ENCODE measurements at places on chromosomes 2 and 18.
A peak's percentile ranks its signal among the peaks of the same experiment; 100 is the strongest.

DNA sequence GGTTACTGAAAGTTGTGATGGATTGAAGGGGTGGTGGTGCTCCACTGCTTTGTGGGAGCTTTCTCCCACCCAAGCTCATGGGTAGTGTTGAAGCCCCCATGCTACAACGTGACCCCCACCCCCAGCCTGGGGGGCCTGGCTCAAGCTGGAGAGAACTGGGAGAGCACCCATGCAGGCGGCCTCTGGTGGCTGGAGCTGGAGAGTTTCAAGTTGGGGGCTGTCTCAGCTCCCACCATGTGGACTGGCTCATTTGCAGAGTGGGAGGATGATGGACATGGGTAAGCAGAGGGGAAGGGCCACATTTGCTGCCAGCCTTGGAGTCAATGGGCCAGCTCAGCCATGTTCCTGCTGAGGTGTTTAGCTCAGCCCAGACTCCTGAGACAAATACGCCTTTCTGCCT, 62.8 kb downstream of the INPP4A start:
- DNase-seq: no peak

GRCh38 chr2:8872821-8873432, 35.5 kb upstream of the KIDINS220 start:
- DNase-seq: peak; percentile 24

DNA sequence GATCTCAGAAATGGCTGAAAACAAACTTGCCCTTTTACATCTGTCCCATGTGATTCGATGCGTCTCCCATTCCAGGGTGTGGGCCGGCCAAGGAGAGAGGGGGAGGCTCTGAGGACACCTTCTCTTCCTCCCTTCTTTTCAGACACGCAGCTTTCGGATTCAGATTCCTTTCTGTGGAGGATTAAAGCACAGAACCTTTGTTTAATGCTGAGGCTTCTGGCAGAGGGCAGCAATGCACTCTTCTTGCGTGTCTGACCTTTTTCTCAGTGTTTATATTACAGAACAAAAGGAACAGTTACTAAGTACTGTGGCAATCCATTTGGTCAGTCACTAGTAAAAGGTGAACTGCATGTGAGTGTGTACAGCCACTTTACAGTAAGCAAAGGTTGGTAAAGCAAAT, 268.9 kb upstream of the CCDC68 start:
- DNase-seq: no peak

DNA sequence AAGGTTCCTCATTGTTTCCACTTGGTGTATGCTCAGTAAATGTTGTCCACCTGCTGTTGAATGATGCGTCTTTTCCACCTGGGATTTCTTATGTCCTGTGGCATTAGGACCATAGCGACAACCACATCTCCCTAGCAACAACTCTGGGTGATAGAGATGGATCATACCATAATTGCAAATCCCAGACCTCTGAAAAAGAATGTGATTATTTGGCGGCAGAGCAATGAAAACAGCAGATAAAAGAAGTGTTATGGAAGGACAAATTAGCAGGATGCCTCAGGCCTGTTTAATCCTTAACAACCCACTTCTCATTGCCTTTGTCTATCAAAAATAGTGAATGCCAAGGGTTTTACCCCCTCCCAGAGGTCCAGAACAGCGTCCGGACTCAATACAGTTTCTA, 278.9 kb downstream of the TSN start:
- no peak for DNase-seq

DNA sequence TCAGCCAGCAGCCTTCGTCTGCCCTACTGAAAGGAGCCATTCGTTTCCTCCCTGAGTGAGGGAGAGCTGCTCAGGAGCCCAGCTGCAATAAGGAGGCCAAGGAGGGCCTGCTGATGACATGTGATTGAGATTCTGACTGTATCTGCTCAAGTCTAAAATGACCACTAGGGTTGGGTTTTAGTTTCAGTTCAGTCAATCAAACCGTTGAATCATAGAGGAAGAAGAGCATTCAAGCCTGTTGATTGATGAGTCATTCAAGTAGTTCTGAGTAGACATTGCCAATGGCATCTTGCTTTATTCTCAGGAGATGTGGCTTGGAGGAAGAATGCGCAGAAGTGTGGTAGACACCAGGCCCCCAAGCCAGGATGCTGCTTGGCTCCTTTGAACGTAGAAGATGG, 19.9 kb upstream of the BCL2L11 start:
- peak; percentile 69 for DNase-seq

DNA sequence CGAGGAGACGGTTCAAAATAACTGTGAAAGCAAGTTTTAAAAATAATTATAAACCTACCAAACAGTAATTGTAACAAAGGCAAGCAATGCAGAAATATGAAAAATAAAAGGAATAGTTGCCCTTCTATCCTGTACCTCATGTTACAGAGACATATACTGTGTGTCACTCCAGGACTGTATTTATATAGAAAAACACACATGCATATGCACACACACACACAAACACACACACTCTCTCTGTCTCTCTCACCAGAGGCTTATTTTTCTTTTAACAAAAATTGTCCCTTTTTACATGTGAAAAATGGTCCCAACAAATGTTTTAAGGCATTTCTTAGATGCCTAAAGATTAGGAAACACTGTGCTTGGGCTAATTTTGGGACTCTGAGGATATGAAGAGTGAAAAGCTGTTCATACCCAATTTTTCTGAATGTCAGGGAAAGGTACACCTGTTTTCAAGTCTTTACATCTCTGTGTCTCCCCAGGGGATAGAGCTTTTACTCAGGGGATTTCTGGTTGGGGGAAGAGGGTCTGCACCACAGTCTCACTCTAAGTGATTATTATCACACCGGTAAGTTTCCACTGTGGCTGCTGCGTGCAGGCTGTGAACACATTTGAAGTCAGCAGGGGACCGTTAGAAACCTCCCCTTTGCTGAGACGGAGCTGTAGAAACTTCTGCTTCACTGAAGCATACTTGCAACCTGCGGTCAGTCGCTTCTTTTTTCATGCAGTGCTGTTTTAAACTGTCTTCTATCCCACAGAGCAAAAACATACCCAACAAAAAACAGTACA, 51.4 kb upstream of the SPAG16 start:
- DNase-seq: peak; percentile 84

- DNase-seq: no peak
Measured at GRCh38 chr2:9307535-9307934, 100.9 kb downstream of the ASAP2 start.

GRCh38 chr2:8796878-8797550, 40.4 kb downstream of the KIDINS220 start:
- DNase-seq: no peak

GRCh38 chr2:101597347-101597944, 100.1 kb upstream of the MAP4K4 start:
- DNase-seq: no peak

- DNase-seq: no peak
Measured at GRCh38 chr18:32884543-32884942, 111.7 kb upstream of the KLHL14 start.

DNA sequence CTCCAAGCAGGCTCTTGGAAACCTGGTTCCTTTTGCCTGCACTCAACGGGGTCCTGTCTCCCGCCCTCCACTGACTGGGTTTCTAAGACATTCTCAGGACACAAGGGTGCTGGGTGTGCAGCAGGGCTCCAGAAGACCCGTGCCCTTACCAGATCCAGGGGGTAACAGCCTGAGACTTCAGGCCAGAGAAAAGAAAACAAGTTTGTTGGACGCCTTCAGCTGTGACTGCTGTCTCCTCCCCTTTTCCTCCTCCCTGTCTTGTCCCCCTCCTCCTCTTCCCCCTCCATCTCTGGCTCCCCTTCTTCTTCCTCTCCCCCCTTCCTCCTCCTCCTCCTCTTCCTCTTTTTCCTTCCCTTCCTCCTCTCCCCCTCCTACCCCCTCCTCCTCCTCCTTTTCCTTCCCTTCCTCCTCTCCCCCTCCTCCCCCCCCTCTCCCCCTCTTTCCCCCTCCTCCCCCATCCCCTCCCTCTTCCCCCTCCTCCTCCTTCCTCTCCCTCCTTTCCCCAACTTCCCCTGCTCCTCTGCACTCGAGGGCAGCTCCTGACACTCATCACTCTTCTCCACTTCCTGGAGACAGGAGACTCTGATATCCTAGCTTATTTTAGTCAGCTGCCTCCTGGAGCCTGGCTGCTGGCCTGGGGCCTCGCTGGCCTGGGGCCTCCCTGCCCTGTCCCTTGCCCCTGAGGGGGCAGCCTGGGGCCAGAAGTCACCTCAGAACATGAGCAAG, 12.4 kb downstream of the ADRA2B start:
- DNase-seq: peak; percentile 52

GRCh38 chr2:81529944-81530343, 1225.4 kb upstream of the LRRTM1 start:
- no peak for DNase-seq

DNA sequence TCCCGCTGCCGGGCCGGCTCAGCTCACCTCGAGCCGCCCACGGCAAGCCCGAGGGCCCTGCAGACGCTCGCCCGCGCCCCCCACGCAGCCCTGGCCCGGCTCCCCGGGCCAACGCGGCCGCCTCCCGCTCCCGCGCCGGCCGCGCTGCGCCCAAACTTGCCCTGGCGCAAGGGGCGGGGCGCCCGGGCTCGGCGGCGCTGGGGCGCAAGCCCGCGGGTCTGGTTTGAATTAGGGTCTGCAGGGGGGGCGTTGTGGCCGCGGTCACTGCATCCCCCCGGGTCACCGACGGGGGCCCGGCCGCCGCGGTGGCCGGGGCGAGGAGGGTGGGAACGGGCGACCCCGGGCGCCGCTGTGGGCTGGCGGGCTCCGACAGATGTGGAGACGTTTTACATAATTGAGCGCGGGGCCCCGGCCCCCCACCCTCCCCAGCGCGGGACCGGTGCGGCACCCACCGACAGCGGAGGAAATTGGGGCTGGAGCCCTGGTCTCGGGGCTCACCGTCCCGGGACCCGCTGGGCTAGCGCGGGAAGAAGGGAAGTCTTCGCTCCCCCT, 690 bp downstream of the SDC1 start:
- DNase-seq: no peak

DNA sequence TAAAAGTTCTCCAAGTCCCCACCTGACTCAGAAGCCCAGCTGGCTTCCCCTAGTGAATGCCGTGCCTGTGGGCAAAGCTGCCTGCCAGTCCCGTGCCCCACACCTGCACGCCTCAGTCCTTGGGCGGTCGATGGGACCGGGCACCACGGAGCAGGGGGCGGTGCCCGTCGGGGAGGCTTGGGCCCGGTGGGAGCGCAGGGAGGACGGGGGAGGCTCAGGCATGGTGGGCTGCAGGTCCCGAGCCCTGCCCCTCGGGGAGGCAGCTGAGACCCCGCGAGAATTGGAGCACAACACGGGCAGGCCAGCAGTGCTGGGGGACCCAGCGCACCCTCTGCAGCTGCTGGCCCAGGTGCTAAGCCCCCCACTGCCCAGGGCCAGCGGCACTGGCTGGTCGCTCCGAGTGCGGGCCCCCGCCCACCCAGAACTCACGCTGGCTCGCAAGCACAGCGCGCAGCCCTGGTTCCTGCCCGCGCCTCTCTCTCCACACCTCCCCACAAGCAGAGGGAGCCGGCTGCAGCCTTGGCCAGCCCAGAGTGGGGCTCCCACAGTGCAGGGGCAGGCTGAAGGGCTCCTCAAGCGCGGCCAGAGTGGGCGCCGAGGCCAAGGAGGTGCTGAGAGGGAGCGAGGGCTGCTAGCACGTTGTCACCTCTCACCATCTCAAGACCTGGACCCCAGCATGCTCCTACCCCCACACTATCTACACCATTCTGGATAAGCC, 215.5 kb downstream of the TNS1 start:
- DNase-seq: no peak

- no peak for DNase-seq
Measured at GRCh38 chr2:104758199-104758620, 95.7 kb upstream of the POU3F3 start.

All from HL-60 (cell line).